GM23338 (cell line): ENCODE measurements at places on chromosomes 5 and 9.

- DNase-seq = no peak
Observed at GRCh38 chr5:135823881-135824280, 10.6 kb upstream of the SLC25A48 start.

DNA sequence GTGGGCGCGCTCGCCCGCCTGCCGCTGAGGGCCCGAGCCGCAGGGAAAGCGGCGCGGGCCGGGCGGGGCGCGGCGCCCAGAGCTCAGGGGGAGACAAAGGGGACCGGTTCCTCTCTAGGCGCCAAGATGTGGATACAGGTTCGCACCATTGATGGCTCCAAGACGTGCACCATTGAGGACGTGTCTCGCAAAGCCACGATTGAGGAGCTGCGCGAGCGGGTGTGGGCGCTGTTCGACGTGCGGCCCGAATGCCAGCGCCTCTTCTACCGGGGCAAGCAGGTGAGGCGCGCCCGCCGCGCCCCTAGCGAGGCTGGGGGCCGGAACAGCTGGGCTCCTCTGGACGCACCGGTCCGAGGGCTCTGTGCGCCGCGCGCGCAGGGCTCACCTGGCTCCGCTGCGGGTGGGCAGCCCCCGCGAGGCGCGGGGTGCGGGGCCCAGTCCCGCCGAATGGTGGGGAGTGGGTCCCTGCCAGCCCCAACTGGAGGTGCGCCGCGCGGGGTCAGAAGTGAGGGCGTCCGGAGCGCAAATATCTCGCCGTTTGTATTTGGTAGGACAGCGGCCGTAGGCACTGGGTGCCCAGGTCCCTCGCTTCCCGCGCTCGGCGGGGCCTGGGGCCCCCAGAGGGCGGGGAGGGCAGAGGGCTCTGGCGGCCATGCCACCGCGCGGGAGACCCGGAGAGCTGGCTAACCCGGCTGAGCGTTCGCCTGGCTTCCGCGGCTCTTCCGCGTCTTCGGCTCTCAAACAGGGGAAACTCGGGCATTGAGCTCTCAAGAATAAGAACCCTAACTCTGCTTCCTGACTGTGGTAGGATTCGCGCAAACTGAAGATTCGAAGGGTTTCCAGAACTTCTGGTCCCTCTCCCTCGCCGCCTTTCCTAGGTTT lies 607 bp downstream of the UHRF2 start:
- peak; percentile 61 for DNase-seq

- peak; percentile 94 for DNase-seq
Observed at GRCh38 chr5:14035859-14036503, 91.5 kb upstream of the DNAH5 start.

DNA sequence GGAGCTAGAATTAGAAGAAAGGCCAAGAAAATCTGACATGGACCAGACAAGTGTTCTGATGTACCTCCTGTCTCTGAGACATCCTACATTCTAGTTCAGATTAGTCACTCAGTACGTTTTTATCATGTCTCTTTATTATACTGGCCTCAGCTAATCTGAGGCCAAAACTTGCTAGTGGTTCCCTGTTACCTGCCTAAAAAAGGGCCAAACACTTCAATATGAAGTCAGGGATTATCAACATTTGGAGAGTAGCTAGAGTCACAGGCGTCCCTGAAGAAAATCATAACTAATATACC lies 587.4 kb downstream of the PRELID2 start:
- DNase-seq = no peak

DNA sequence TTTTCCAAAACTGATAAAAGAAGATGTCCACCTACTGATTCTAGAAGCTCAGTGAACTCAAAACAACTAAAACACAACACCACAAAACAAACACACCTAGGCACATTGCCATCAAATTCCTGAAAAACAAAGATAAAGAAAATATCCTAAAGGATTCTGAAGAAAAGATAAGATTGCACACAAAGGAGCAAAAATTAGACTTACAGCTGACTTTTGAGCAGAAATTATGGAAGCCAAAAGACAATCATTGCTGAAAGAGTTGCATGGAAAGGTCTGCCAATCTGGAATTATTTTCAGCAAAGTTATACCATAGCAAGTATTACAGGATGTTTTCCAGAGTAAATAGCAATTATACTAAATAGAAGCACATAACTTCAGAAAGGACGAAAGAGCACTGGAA lies 128.2 kb upstream of the IRX2 start:
- peak; percentile 13 for DNase-seq

- DNase-seq = no peak
Observed at GRCh38 chr5:945691-946551, 53.2 kb downstream of the TRIP13 start.

DNA sequence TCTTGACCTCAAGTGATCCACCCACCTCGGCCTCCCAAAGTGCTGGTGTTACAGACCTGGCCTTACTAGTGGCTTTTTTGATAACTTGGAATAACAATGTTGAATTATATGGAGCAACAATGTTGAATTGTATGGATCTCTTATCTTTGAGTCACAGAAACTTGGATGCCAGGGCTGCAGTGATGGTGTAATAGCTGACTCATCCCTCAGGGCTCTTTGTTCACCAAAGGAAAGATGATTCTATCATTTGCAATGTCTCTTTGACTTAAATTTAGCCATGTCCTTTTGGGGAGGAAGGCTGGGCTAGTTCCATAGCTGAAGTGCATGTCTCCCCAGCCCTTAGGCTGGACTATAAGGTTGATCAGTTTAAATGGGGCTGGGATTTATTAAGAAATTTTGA lies 172.3 kb downstream of the PDZD2 start:
- no peak for DNase-seq

GRCh38 chr5:56094579-56095361 lies 100.0 kb upstream of the IL6ST start:
- DNase-seq = no peak

DNA sequence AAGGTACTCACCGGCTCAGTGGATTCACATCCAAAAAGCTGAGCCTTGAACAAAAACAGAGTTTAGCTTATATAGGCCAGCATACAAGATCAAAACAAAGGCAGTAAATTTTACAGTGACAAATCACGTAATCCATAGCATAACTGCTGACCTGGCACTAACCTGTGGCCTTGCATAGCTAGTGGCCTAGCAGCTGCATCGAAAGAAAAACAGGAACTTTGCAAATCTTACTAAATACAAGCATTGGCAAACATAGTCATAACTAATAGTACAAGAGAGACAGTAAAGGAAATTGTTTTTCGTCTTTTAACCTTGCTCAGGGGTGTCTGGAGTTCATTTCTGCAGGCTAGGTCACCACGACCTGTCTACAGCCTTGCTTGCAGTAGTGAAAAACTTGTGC lies 4.8 kb downstream of the HSDL2 start:
- DNase-seq = no peak

DNA sequence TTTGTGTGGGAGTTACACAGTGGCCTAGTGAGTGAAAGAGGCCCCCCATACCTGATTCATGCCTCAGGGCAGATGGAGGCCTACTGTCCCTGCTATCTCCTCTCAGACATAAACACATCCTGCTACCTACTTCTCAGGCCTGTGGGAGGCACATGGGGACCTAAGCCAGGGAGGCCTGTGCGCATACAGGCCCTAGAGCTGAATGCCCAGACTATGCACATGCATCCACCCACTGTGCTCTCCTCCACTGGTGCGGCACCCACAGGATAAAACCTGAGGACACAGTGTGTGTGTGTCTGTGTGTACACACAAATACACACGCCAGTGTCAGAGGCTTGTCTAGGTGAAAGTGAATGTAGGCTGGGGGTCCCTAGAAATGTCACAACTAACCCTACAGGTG lies 1.4 kb downstream of the PAX5 start:
- no peak for DNase-seq

- DNase-seq = no peak
Observed at GRCh38 chr5:158414780-158415179, 555.8 kb upstream of the CLINT1 start.

GRCh38 chr9:100486479-100487176 lies 13.7 kb downstream of the TMEFF1 start:
- DNase-seq = no peak

GRCh38 chr5:141413540-141414069 lies 818 bp downstream of the PCDHGA10 start:
- DNase-seq = no peak

DNA sequence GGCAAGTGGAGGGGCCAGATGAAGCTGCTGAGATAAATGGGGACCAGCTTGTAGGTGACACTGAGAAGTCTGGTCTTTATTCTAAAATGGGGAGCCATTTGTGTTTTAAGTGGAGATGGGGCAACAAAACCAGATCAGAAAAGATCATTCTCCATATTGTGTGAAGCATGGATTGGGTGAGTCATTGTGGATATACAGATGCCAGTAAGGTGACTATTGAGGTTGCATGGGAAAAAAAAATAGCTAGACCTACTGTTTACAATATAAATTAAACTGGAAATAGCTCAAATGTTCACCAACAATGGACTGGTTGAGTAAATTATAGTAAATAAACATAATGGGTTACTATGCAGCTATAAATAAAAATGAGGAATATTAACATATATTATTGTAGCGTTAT lies 5.4 kb upstream of the MAP1B start:
- no peak for DNase-seq

DNA sequence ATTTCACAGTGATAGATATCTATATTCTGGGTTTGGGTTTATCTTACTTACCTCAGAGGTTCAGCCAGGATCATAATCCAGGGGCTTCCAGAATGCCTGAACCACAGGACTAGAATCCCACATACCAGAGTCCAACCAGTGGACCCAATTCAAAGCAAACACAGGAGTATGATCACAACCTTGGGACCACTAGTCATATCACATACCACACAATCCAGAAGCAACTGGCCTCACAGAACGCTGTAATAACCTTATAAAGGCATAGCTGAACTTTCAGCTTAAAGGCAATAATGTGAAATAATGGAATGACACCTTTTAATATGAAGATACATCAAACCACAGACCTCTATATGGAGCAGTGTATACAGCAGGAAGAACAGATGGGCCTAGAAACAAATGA lies 25.3 kb downstream of the RAPGEF6 start:
- no peak for DNase-seq

GRCh38 chr5:36252722-36253365 lies 11.1 kb upstream of the NADK2 start:
- DNase-seq = no peak

GRCh38 chr9:76269789-76270188 lies 124.4 kb downstream of the RFK start:
- DNase-seq = no peak

DNA sequence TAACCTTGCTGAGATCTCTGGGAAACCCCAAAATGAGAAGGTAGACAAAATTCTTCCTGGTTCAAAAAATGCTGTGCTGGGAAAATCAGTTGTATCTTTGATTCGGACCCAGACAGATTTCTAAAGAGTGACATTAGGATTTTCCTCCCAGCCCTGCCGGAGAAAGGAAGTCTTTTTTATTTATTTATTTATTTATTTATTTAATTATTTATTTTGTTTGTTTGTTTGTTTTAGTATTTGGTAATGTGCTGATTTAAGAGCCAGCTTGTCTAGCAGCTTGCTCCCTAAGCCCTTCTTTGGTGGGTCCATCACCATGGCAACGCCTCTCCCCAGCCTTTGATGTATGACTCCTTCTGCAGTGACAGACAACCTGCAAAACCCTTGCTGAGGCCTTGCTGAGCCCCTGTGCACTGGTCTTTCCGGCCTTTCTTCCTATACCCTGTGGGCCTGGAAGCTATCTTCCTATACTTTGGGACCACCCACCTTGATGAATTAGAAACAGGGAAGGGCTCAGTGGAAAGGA lies 60.6 kb upstream of the AFAP1L1 start:
- peak; percentile 28 for DNase-seq

GRCh38 chr5:16573401-16573800 lies 43.4 kb downstream of the RETREG1 start:
- no peak for DNase-seq

DNA sequence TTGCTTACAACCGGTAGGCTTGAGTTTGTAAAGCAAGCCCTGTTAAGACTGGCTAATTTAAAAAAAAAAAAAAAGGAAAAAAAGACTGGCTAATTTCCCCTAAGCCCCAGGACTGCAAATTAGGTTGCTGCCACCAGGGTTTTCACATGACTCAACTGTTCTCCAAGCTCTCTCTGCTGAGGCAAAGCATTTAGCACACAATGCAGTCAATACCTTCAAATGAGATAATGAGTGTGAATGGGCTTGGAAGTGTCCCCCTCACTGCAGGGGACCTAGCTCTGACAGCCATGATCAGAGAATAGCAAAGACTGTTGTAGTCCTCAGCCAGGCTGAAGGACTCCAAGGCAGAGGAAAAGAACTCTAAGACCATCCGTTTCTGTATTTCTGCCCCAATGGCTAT lies 42.8 kb upstream of the ZSWIM6 start:
- DNase-seq = peak; percentile 41

GRCh38 chr9:4193391-4193790 lies 106.5 kb downstream of the GLIS3 start:
- no peak for DNase-seq

GRCh38 chr5:96721351-96721977 lies 59.3 kb downstream of the CAST start:
- DNase-seq = no peak

- DNase-seq = no peak
Observed at GRCh38 chr5:164376843-164377242, 871.4 kb downstream of the MAT2B start.

DNA sequence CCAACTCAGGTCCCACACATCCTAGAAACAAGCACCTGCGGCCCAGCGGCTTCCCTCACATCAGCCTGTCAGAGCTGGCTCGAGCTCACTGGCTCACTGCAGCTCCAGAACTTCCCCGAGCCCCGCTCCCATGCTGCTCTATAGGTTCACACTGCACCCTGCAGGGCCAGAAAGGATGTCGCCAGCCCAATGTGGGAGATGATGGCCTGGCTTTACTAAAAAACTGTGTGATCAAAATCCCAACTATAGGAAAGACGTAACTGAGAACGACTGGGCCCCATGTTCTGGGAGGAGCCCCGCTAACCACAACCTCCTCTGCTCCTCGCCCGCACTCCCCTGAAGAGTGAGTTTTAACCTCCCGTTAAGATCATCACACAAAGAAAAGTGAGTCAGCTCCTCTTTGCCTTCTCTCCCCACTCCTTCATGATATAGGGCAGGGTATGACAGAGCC lies 4.6 kb downstream of the SURF4 start:
- no peak for DNase-seq

DNA sequence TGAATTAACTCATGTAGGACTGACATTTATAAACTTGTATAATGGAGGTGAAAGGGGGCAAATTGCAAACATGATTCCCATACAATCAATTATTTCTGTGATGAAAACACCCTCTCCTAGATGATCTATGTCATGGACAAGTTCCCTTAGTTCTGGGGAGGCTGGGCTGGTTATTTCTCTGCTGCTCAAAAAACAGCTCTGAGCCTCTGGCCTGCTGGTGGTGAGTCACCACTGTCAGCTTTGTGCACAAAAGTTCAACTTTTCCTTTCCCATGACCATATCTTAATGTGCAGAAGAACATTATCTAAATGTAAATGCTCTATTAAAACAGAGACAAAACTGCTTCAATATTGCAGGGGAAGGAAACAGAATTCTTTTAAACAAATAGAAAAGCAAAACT lies 85.0 kb downstream of the HMHB1 start:
- no peak for DNase-seq

DNA sequence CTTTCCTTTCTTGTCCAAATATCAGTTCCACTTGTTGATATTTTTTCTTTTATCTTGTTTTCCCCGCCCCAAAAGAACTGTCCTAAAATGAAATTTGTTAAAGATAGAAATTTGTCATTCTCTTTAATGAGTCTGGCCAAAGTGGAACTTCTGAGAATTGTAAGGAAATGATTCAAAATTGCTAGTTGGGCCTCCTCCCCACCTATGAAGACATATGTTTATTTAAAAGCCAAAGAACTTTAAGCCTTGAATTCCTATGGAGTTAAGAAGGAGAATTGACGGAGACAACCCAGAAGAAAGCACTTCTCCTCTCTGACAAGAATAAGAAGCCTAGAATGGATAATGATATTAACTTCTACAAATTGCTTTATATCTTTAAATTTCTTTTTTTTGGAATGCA lies 59.1 kb upstream of the ALDH1A1 start:
- no peak for DNase-seq

- no peak for DNase-seq
Observed at GRCh38 chr5:126562823-126563222, 32.2 kb downstream of the ALDH7A1 start.
